Fibroblast of the aortic adventitia (primary cell): ENCODE measurements at places on chromosomes 2 and 18. TPM values are rescaled to one million over a fixed set of nuclear protein-coding genes. Genes with fewer than 3 reads are reported as not detected.

GRCh38 chr2:238389988-238390589 lies 36.6 kb upstream of the ASB1 start:
- DNase-seq: no peak

Gene HOXD11
- not detected in 2 replicates for total RNA-seq

Gene ADI1
- 41.6 and 44.7 TPM in 2 replicates for total RNA-seq

DNA sequence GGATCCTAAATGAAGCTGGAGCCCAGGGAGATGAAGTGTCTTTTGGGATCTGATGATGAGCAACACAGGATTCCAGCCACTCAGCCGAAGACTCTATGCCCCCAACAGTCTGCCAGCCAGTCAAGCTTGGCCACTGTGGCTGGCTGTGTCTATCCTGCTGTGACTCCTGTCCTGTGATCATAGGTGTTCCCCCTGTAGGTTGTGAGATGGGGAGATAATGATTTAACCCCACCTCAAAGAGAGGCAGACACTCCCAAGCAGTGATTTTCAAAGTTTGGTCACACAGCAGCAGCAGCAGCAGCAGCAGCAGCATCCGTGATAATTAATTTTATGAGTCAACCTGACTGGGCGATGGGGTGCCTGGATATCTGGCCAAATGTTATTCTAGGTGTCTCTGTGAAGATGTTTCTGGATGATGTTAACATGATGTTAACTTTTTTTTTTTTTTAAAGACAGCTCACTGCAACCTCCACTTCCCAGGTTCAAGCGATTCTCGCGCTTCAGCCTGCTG lies 21.4 kb upstream of the RHOB start:
- no peak for DNase-seq

Gene GAL3ST2
- total RNA-seq: 0.25 TPM in 1 of 2 replicates, not detected in the other

- DNase-seq: no peak
Observed at GRCh38 chr2:6948677-6949351, 31.6 kb downstream of the RNF144A start.

Gene FAM110C
- not detected in 2 replicates for total RNA-seq

- DNase-seq: no peak
Observed at GRCh38 chr2:144579556-144579955, 59.6 kb upstream of the ZEB2 start.

Gene KIF3C
- 10.8 and 11.8 TPM in 2 replicates for total RNA-seq

Gene DSG4
- not detected in 2 replicates for total RNA-seq

Gene ITGA6
- 4.0 and 29.1 TPM in 2 replicates for total RNA-seq

Gene ELOA2
- total RNA-seq: not detected in 2 replicates

GRCh38 chr2:121869873-121870272 lies 114.4 kb downstream of the TSN start:
- DNase-seq: no peak

GRCh38 chr2:127020536-127020935 lies 86.4 kb downstream of the BIN1 start:
- no peak for DNase-seq

DNA sequence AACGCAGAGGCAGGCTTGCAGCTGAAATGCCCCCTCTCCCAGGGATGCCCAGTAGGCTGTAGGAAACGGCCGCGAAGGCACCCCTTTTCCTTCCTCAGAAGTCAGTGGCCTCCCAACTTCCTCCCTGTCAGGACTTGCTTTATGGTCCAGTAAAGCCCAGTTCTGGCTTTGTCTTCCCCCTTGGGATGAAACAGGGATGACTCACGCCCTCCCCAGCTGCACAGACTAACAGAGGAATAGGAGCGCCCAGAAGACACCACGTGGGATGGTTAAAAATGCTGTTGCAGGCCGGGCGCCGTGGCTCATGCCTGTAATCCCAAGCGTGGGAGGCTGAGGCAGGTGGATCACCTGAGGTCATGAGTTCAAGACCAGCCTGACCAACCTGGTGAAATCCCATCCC lies 6.9 kb downstream of the CREG2 start:
- peak; percentile 67 for DNase-seq

DNA sequence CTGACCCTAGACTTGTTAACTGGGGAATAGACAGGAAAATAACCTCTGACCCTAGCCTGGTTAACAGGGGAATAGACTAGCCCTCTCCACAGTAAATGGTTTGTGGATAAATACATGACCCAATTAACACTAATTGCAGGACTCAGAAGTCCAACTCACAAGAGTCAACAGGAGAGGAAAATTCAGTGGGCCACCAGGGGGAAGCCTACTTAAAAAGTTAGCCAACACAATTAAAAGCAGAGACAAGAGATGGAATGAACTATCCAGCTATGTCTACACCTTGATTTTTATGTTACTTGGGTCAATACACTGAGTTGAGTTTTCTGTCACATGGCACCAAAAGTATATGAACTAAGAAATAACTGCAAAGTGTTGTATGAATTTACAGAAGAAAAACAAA lies 158.8 kb upstream of the SLC39A10 start:
- DNase-seq: peak; percentile 36

DNA sequence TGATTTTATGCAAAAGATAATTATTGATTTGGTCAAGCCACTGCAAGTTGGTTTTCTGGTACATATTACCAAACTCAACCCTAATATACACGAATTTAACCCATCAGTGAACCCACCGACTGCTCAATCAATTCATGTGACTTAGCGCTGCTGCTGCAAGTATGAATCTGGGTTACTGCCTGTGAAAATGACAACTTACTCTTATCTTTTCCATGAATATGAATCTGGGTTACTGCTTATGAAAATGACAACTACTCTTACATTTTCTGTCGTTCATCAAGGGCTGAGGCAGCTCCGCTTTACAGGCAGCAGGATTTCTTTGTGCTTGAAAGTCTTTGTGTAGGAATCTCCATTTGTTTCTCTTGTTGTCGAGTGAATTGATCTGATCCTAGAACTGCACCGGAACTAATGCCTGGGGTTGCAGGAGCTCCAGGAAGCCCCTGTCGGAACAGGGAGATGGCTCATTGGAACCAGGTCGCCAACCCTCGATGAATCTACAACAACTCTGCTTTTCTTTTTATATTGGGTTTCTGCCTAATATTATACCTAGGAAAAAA lies 22.1 kb upstream of the ALKAL2 start:
- DNase-seq: no peak

GRCh38 chr2:63497576-63497975 lies 90.7 kb downstream of the WDPCP start:
- no peak for DNase-seq

Gene SAG
- not detected in 2 replicates for total RNA-seq

DNA sequence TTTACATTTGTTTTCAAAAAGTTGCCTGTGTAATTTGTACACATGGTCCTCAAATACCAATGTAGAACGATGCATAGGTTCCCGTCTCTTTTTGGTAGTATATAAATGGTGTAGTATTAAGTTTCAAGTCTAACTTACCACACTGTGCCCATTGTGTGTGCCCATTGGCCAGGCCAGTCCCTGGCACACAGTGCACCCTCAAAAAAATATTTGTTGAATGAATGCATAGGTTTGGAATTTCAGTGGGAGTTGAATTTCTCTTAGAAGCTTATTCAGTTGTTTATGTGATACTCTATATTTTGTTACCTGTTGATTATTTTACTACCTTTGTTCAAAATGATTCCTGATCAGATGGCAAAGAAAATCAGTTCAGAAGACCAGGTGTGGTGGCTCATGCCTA lies 30.1 kb downstream of the IDH1 start:
- no peak for DNase-seq

Gene CERS6
- 13.2 and 14.2 TPM in 2 replicates for total RNA-seq

Gene SRD5A2
- 0.09 TPM in 1 of 2 replicates, not detected in the other for total RNA-seq

Gene VWC2L
- not detected in 2 replicates for total RNA-seq

DNA sequence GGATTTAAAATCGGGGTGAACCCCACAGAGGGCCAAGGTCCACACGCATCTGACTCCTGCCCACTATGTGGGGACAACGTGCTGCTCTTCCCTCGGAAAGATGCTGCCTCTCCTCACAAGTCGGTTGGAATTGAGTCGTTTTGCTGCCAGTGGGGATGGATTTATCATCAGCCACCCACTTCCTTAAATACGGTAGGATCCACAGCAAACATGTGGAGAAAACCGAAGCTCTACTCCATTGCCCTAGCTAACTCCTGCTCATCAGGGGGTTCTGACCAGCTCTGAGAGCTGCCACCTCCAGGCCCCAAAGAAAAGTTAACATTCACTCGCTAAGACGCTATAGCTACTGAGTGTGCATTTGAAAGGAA lies 80.9 kb downstream of the CHRNA1 start:
- DNase-seq: peak; percentile 61

DNA sequence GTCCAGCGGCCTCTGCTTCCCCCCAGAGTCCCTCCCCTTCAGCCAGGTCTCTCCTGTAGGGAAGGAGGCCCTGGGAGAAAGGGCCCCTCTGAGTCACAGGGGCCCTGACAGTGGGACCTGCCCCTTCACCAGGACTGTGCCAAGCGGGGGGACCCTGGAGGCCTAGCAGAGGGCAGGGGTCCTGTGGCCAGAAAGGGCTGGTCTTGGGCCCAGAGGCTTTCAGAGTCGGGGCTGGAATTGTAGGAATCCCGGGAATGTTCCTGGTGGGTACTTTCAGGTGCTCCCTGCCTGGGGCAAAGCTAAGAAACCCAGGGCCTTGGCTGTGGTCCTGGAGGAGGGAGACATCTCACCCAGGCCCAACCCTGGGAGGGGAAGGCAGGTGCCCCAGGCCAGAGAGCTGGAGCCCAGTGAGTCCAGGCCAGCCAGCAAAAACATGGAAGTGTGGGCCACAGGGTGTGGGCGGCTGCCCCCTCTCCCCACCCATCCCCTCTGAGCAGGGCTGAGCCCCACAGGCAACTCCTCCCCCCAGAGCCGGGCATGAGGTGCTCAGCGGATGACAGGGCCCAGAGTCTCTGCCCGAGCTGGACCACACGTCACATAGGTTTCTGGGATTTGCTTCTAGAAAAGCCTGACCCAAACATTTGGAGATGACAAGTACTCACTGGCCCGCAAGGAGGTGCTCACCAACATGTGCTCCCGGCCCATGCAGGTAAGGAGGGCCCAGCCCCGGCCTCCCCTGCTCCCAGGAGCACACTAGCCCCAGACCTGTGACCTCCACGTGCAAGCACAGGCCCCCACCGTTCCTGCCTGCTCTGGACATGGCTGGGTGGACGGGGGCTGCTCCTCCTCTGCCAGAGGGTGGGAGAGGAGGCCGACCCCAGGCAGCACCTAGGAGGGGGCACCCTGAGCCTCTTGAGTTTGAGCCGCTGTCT lies 48.2 kb upstream of the ALPP start:
- DNase-seq: no peak

DNA sequence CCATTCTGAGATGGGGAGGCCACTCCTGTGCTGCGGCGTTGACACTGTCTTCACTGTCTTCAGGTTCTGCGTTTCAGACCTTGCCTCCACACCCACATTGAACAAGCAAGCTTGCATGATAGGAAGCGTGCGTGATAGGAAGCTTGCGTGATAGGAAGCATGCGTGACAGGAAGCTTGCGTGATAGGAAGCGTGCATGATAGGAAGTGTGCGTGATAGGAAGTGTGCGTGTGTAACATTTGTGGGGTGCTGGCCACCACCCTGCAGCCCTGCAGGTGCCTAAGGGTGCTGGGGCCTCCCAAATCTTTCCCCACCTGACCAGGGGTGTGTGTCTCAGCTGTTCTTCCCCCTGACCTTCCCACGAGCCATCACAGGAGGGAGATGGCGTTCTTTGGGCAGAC lies 25.3 kb downstream of the TSHZ1 start:
- DNase-seq: no peak

- peak; percentile 97 for DNase-seq
Observed at GRCh38 chr2:32865399-32866068, 81.2 kb upstream of the LTBP1 start.
